ENCODE measurements at places on chromosomes 5 and 9. TPM values are rescaled to one million over a fixed set of nuclear protein-coding genes. Genes with fewer than 3 reads are reported as not detected.

The FOXD4L6 gene
- not detected for total RNA-seq

- DNase-seq, result no peak
Measured at GRCh38 chr5:88695931-88696330, 187.1 kb downstream of the MEF2C start.

DNA sequence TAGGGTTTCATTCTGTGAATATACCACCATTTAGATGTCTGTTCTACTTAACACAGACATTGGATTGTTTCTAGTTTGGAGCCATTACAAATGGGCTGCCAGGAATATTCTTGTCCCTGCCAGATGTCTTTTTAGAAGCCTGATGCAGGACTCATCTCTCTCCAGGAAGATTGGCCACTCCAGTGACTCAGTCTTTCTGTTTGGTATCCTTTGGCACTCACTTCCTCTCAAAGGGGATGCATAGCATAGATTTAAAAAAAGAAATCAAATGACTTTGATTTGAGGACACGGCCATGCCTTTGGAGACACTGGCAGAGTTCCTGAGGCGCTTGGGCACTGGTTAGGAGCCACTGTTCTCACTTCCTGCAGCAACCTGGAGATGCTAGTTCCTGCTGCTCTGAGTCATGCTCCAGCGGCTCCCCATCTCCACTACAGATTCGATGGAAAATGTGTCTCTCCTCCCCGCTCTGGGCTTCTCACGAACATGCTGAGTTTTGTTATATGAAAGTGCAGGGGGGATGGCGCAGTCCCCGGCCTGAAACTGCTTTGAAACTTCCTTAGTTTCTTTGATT is 3.5 kb upstream of the ZNF366 start:
- no peak for DNase-seq

- DNase-seq, result no peak
Measured at GRCh38 chr5:151720215-151720614, 33.5 kb upstream of the SPARC start.

- DNase-seq, result no peak
Measured at GRCh38 chr5:169183576-169183975, 117.4 kb downstream of the SLIT3 start.

DNA sequence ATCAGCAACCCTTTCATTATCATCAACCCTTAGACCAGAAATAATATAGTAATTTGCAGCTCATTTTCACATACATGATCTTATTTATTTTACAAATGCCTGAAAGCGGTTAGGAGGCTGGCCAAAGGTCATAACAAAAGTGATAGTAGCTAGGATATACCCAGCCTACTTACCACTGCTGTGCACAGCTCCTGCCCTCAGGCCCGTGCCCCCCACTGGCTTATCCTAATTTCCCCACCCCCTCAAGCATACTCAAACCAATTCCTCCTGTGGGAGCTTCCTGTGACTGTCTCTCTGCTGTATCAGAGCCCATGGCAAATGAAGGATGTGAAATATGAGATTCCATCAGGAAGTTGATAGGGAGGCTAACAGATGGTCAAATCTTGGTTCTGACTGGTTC is 14.8 kb downstream of the FAM219A start:
- no peak for DNase-seq

- no peak for DNase-seq
Measured at GRCh38 chr5:133387621-133388020, 224.7 kb downstream of the FSTL4 start.

- peak; percentile 35 for DNase-seq
Measured at GRCh38 chr9:135074354-135075233, 12.9 kb upstream of the OLFM1 start.
